ENCODE measurements at places on chromosomes 2 and 18.

GRCh38 chr2:88209521-88210131 lies 39.5 kb downstream of the THNSL2 start:
- no peak for DNase-seq

GRCh38 chr18:41936471-41937134 lies 18.4 kb upstream of the PIK3C3 start:
- DNase-seq: no peak

DNA sequence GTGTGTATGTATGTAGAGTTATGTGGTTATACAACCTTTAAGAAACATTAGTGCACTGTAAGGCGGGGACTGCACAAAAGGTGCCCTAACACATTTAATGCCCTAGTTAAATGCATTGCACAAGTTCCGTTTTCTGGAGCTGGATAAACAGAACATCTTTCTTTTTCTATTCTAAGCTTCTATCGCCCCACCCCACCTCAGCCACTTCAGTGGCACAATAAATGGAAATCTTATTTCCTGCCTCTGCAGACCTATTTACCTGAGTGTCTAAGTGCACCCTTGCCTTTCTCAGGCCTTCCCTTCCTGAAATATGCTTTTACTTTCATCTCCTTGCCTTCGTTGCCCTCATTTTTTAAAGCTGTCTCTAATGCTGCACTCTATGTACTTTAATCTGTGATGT lies 123.5 kb downstream of the TANC1 start:
- DNase-seq: no peak

DNA sequence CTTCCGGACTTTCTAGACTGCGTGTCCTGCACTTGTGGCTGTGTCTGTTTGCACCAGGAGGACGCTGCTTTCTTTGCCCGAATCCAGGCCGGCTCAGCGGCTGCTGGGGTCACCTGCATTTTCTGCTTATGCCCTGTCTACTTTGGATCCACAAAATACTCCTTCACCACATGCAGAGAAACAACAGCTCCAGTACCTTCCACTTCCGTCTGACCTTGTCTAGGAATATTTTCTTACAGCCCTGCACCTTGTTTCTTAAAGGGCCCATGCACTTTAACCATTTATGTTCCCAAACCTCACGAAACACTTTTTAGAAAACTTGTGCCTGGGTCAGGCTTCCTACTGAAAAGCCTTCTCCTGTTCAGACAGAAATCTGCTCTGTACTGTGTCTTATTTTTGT lies 129.4 kb upstream of the NCK2 start:
- no peak for DNase-seq

- peak; percentile 68 for DNase-seq
These were observed 49.3 kb downstream of the GPR39 start for GRCh38 chr2:132465917-132466316.

DNA sequence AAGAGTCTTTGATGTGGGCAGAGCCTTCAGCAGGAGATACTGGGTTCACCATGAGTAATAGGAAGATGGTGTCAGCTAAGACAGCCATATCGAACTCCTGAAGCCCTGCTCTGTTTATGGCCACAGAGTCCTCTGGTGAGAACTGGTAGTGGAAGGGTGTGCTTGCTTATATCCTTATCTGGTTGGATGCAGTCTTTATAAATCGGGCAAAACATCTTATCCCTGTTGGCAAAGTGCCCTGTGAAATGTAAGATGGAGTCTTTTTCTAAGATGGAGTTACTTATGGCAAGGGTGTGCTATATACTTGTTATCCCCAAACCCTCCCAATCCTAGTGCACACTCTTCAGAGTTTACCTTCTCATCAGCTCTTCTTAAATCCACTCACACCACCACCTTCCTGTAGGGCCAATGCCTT lies 190.8 kb upstream of the PARD3B start:
- DNase-seq: no peak

DNA sequence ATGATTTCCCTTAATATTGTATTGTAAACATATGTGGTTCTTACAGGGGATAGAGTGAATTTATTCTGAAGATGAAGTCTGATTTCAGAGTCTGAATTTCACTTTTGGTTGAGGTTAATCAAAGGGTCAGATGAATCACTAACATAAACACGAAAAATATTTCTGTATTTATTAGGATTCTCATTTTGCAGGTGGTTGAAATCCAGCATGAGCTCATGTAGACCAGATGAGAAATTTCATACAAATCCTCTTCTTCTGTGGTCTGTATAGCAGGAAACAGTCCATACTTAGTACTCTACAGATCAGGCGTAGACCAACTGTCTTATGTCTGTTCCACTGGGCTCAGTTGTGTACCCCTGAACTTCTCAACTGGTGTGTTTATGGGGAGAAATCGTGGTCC lies 157.8 kb downstream of the BABAM2 start:
- DNase-seq: no peak

GRCh38 chr18:11962597-11962996 lies 18.7 kb upstream of the IMPA2 start:
- no peak for DNase-seq

DNA sequence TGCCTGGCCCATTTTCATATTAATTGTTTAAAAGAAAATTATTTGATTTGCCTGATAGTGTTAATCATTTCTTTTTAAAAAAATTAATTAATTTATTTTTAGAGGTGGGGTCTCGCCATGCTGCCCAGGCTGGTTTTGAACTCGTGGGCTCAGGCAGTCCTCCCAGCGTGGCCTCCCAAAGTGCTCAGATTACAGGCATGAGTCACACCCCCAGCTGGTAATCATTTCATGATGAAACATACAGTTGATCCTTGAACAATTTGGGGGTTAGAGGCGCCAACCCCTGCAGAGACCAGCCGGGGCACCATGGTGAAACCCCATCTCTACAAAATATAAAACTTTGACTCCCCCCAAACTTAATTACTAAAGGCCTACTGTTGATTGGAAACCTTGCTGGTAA lies 7.9 kb downstream of the GPN1 start:
- no peak for DNase-seq

GRCh38 chr2:18484625-18485024 lies 75.8 kb downstream of the RDH14 start:
- no peak for DNase-seq

GRCh38 chr2:176106581-176107539 lies at the start of gene HOXD11:
Gene HOXD11, plus strand, starts transcription at chr2:176107280. Its CDS starts 76 bp downstream, at chr2:176107356.
- DNase-seq: no peak

DNA sequence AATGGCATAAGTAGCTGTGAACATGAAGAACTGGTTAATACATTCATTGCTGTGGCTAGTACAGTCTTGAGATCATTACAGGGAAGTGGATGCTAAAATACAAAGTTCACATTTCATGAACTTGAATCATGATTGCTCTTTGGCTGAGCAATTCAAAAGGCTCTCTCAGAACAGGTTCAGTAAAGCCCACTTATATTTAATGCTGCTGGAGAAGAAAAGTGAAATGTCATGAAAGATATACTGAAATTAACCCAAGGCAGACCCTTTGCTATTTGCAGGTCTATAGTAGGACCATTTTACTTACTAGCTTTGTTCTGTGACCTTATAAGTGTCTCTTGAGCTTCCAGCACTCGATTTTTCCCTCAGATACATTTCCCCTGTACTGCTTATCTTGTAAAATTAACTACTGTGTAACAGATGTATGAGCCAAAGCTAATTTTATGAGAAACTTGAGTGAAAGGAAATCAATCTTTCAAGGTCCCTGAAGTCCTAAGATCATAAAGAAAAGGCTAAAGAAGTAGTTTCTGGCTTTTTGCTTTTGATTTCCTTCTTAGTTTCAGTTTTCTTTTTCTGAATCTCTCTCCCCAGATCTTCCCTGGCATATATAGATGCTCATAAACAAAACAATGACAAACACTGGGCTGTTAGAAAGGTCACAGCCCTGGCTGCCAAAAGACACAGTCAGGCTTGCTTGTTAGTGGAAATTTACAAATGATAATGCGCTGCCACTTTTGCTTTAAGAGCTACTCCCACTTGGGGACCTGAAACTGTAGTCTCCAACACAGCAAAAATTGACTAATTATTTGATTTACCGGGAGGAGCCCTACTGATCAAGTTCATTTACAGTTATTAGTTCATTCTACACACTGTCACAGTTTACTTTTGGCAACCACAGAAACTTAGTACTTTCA lies 132.7 kb upstream of the XPO1 start:
- DNase-seq: no peak

GRCh38 chr18:7607540-7608173 lies 40.5 kb downstream of the PTPRM start:
- DNase-seq: no peak

DNA sequence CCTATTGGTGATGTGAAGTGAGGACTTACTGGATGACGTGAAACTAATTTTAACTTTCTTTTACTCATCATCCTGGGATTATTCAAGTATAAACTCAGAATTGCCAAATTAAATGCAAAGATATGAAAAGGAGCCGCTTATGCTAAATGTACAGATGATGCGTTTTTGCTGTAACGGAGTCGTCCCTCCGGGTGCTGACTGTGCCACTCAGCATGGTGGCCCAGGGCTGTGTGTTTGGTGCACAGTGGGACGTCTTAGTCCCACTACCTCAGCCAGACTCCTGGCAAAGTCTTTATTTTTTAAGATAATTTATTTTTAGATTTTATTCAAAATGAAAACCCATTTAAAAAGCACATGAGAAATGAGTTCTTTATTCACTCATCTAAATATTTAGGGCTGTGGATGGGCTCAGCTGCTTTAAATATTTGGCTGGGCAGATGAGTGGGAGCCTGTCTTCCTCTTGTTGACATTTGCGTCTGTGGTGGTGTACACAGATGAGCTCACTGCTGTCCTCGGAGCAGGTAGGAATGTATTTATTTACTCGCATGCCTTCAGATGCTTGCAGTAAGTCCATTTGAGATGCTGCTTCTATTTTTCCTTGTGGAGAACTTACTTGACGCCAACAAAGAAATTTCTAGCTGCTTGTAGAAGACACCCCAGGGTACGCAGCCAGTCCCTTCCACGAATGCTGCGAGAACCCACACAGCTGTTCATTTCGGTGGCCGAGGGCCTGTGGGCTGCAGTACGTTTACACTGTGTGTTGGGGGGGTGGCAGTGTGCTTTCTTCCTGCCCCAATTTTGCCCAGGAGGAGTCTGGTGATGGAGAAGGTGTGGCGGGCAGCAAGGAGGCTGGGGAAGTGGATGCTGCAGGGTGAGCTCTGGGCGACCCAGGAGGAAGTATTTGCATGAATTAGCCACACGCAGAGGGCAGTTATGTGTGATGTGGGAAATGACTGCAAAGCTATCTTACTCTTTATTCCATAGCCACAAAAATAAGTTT lies 105.0 kb downstream of the AGAP1 start:
- DNase-seq: no peak

- DNase-seq: peak; percentile 99
These were observed 98.6 kb downstream of the BABAM2 start for GRCh38 chr2:27989149-27989548.

DNA sequence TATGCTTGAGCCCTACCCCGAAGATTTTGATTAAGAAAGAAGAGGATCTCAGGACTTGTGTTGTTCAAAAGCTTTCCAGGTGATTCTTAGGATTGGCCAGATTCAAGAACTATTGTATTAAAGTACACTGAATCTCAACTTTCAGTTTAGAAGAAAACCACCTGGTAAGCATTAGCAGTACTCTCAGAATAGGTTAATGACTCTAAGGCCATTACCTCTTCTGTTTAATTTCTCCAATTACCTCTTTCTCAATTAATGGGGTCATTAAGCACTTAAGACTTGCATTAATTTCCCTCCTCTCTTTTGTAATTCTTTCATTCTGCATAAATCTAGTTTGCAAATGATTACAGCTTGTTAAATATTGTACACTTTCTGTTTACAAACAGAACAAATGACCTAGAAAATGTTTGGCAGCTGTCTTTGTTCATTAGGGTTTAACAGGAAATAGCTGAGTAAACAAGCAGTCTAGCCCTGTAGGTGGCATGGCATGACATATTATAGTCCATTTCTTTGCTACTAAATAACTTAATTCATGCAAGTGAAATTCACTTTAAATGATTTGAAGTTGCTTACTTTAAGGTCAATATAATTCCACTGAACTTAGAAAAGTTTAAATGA lies 20.4 kb upstream of the TDRD15 start:
- DNase-seq: no peak

- DNase-seq: peak; percentile 53
These were observed 234.0 kb downstream of the KLHL29 start for GRCh38 chr2:23618794-23619530.

DNA sequence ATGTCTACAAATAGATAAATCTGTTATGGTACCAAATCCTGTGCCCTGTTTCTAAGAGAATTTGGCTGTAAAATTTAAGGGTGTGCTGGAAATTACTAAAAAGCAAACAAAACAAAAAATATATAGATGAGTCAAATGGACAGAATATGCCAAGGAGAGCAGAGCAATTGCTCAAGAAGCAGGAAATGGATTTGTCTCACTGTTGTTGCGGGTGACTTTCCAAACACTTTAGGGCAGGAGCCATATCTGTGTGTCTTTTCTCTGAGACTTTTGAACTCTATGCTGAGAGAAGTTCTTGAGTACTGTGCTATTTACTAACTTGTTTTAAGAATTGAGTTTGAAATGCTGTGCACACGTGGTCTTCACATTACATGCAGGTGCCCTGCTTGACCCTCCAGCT lies 221.7 kb downstream of the PHLPP1 start:
- DNase-seq: no peak

GRCh38 chr18:68288408-68288807 lies 426.5 kb downstream of the TMX3 start:
- no peak for DNase-seq

DNA sequence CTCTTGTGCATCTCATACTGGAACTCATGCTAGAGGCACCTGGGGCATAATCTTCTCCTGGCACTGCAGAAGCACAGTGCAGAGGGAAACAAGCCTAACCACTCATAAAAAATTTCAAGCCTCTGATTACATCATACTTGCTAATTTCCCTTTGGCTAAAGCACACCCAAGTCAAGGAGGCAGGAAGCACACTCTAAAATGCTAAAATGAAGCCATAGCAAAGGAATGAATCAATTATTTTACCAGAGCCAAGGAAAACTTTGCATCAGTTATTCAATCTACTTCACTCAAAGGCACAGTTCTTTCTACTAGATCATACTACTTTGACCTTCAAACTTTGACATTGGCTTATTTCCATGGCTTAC lies 79.6 kb upstream of the SPOPL start:
- DNase-seq: peak; percentile 97

GRCh38 chr18:28778706-28779105 lies 601.8 kb upstream of the CDH2 start:
- no peak for DNase-seq

DNA sequence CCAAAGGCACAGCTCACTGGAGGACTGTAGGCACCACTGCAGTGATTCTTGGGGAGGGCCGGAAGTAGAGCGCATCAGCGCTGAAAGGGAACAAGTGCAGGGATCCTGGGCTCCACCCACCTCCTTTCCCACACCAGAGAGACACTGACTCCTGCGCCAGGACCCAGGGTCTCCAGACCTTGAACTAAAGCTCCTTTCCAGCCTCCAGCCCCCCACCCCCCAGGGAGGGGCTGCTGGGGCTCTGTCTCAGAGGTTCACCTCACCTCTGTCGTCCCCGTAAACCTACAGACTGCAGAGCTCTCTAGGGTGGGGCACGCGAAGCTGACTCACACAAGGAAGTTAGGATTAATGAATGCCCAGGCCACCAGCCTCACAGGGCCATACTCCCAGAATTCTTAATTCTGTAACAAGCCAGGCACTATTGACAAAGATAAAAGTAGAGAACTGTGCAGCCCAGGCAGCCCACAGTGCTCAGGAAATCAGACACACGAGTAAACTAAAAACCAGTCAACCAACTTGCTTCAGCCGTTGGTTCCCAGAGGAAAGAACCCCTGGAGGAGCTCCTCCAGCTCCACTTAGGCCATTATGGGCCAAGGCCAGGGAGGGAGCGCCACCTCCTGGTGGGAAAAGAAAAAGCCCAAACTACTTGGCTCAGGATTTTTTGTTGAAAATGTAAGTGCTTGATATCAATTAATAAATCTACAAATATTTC lies 45.1 kb upstream of the ACAA2 start:
- peak; percentile 59 for DNase-seq
